ENCODE measurements at places on chromosomes 11 and 22. TPM values are rescaled to one million over a fixed set of nuclear protein-coding genes. Genes with fewer than 3 reads are reported as not detected.
A peak's percentile ranks its signal among the peaks of the same experiment; 100 is the strongest.

SCN2B gene
- total RNA-seq, result not detected

DNA sequence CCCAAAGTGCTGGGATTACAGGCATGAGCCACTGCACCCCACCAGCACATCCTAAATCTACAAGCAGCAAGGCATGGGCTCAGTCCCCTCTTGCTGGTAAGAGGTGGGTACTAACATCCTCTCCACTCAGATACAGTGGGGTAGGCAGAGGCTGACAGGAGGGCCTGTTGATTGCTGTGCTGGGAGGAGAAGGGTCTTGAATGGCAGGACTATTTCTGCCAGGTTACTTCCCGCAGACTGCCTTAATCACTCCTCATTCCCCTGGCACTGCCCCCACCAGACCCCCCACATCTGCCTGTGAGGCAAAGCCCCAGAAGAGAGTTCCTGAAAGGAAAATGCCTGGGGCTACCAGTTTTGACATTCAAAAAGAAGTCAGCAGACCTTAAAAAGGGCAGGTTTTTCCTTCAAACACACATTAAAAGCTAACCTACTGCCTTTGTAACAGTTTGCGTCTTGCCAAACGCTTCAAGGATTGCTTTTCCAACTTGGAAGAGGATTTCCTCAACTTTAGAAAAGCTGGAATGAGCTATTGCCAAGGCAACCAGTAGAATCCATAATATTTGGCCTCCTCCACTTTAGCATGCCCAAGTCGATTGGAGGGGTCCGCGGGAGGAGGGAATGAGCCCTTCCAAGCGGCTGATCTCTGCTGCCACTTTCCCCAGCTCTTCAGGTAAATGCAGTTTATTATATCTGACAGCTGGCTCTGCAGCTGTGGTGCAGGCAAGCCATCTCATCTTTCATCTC lies 62.0 kb downstream of the FDX1 start:
- no peak overlapping the region for H3K4me3 ChIP-seq
- no peak for DNase-seq
- no peak overlapping the region for H3K27ac ChIP-seq
- no peaks in the 10 kb centered on the region for H3K36me3 ChIP-seq

GRCh38 chr11:47130543-47130942 lies 46.1 kb downstream of the ARFGAP2 start:
- H3K4me1 ChIP-seq, result no peaks in the 10 kb centered on the region
- H3K27me3 ChIP-seq, result no peaks in the 10 kb centered on the region
- no peak overlapping the region for H3K27ac ChIP-seq
- H3K36me3 ChIP-seq, result no peaks in the 10 kb centered on the region
- H3K4me3 ChIP-seq, result no peak overlapping the region
- DNase-seq, result no peak

DNA sequence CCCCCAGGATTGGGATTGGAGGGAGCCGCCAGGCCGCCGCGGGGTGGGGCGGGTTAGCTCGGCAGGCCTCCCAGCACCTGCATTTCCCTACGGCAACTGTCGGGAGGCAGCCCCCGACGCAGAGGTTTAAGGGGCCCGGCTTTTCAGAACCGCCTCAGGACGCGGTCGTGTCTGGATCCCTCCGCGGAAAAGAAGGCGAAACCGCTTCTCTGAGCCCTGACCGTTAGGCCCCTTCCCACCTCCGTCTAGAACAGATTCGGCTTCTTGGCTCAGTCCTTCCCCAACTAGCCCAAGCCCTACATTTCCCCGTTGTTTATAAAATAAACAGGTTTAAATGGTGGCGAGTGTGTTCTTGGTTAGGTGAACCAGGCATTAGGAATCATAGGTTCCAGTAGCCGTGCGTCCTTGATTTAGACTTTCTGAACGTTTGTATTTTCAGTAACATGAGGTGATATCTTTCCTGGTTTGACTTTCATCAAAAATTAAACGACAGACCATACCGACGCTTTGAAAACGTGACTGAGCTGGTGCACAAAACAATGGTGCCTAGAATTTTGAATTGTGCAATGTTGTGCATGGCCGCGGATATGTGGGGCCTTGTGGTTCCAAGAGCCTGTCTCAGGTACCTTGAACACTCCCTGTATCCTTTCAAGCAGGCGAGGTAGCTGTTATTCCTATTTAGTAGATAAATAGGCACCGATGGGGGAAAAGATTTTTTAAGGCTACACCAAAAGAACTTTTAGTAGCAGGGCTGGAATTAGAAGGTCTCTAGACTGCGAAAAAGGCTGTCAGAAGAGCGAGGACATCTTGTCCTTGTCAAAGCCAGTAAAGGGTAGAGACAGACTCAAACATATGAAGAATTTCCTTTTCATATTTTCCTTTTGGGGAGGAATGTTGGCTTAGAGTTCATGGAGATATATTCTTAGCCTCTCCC lies 1.2 kb upstream of the HSPA8 start:
- H3K36me3 ChIP-seq, result peaks cover 28% of the 10 kb centered on the region
- H3K4me3 ChIP-seq, result peak overlapping the region; percentile 91
- DNase-seq, result no peak
- H3K4me1 ChIP-seq, result peaks cover 35% of the 10 kb centered on the region
- H3K27ac ChIP-seq, result peak overlapping the region; percentile 96

TBC1D10A gene
- 61.4 TPM for total RNA-seq

GRCh38 chr11:43556612-43557375 lies 123.7 kb upstream of the HSD17B12 start:
- DNase-seq, result no peak
- H3K4me3 ChIP-seq, result no peak overlapping the region
- H3K27me3 ChIP-seq, result no peaks in the 10 kb centered on the region
- H3K27ac ChIP-seq, result no peak overlapping the region
- H3K4me1 ChIP-seq, result no peaks in the 10 kb centered on the region

FXYD2 gene
- total RNA-seq, result 4.4 TPM

DNA sequence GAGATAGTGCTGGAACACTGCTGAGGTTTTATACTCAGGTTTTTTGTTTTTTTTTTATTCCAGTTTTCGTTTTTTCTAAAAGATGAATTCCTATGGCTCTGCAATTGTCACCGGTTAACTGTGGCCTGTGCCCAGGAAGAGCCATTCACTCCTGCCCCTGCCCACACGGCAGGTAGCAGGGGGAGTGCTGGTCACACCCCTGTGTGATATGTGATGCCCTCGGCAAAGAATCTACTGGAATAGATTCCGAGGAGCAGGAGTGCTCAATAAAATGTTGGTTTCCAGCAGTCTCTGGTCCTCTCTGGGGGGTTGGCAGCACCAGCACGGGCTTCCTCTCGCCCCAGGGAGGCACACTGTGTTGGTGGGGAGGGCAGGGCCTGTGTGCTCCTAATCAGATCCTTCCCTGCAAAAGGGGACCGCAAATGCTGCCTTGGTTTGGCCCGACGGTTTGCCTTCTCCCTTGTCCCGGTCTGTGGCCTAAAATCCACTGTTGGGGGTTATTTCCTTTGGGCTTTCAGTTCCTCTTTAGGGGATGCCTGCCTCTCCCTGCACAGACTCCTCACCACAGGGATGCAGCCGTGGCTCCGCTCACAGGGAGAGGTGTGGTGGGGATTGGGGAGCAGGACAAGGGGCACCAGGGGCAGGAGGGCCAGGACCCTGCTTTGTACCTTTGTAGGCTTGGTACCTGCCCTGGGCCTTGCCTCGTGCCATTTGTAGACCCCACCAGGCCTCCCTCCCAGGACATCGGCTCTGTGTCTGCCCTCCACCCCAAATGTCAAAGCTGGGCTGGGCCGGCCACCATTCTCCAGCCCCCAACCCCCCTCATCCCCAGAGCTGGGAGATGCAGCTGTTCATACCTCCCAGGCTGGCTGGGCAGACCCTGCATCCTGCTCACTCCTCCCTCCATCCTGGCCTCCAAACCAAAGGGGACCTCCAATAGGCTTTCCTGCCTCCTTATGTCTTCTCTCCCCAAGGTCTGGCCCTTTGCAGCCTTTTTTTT lies 13.5 kb downstream of the MCAT start:
- H3K27me3 ChIP-seq, result no peaks in the 10 kb centered on the region
- no peak overlapping the region for H3K4me3 ChIP-seq
- DNase-seq, result no peak
- peaks cover 30% of the 10 kb centered on the region for H3K36me3 ChIP-seq
- no peaks in the 10 kb centered on the region for H3K4me1 ChIP-seq
- H3K27ac ChIP-seq, result no peak overlapping the region

GRCh38 chr11:104704888-104705287 lies 193.4 kb downstream of the CASP12 start:
- H3K4me1 ChIP-seq, result peaks cover 46% of the 10 kb centered on the region
- no peaks in the 10 kb centered on the region for H3K27me3 ChIP-seq
- no peak for DNase-seq
- H3K36me3 ChIP-seq, result no peaks in the 10 kb centered on the region
- peak overlapping the region; percentile 54 for H3K4me3 ChIP-seq

OR4P4 gene
- not detected for total RNA-seq

- no peaks in the 10 kb centered on the region for H3K27me3 ChIP-seq
- H3K27ac ChIP-seq, result no peak overlapping the region
- H3K4me1 ChIP-seq, result no peaks in the 10 kb centered on the region
Observed at GRCh38 chr11:111000400-111001080, 245.0 kb upstream of the POU2AF2 start.

DNA sequence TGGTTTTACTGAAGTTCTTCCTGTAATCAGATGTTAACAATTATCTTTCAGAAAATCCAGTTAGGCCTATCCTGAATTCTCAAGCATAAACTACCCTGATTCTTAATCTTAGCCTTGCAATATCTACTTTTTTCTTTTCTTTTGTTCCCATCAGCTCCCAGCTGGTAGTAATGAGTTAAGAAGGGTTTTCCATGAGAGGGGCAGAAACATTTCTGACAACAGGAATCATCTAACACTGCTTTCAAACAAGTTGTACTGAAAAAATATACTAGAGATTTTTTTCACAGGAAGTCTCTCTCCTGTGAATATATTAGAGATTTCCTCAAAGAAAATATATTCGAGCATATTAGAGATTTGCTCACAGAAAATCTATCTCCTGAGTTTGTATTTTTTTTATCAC lies 3.3 kb upstream of the TRIM6 start:
- no peak for DNase-seq
- no peaks in the 10 kb centered on the region for H3K36me3 ChIP-seq
- H3K27me3 ChIP-seq, result no peaks in the 10 kb centered on the region
- no peak overlapping the region for H3K4me3 ChIP-seq
- no peak overlapping the region for H3K27ac ChIP-seq
- H3K4me1 ChIP-seq, result no peaks in the 10 kb centered on the region

- no peak overlapping the region for H3K4me3 ChIP-seq
- H3K27me3 ChIP-seq, result no peaks in the 10 kb centered on the region
- H3K36me3 ChIP-seq, result no peaks in the 10 kb centered on the region
- H3K4me1 ChIP-seq, result no peaks in the 10 kb centered on the region
- no peak overlapping the region for H3K27ac ChIP-seq
Observed at GRCh38 chr11:58787903-58788302, 56.2 kb upstream of the GLYAT start.

GRCh38 chr11:110294509-110294908 lies 1.9 kb downstream of the RDX start:
- no peak overlapping the region for H3K4me3 ChIP-seq
- no peak overlapping the region for H3K27ac ChIP-seq
- DNase-seq, result no peak

DNA sequence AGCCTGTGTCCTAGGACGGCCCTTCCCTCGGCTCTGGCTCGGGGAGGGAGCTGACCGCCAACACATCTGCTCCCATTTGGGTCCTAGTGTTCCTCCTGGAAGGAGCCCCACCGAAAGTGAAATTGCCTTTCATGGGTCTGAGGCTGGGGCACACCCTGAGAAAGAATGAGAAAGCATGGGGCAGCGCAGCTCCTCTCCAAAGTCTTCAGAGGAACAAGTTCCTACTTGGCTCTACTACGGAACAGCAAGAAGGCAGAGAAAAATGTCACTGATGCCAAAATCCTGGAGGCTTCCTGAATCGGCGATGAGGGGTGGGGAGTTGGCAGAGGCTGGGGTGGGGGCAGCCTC lies 41.5 kb upstream of the MYEOV start:
- H3K36me3 ChIP-seq, result no peaks in the 10 kb centered on the region
- no peaks in the 10 kb centered on the region for H3K27me3 ChIP-seq
- H3K4me3 ChIP-seq, result no peak overlapping the region

All from naive thymus-derived CD4-positive, alpha-beta T cell (primary cell).